ENCODE measurements at places on chromosomes 7 and 10. TPM values are rescaled to one million over a fixed set of nuclear protein-coding genes. Genes with fewer than 3 reads are reported as not detected.

Gene NEUROD6
- not detected for total RNA-seq

Gene AP1S1
- 180 TPM for total RNA-seq

Gene PDE6C
- not detected for total RNA-seq

Gene ELMO1
- total RNA-seq, result 0.15 TPM

Gene SRRM3
- total RNA-seq, result 0.53 TPM

Gene MGMT
- total RNA-seq, result 26.0 TPM
